Hepatic stellate cell (primary cell): ENCODE measurements at places on chromosomes 16 and 17.
A peak's percentile ranks its signal among the peaks of the same experiment; 100 is the strongest.

DNA sequence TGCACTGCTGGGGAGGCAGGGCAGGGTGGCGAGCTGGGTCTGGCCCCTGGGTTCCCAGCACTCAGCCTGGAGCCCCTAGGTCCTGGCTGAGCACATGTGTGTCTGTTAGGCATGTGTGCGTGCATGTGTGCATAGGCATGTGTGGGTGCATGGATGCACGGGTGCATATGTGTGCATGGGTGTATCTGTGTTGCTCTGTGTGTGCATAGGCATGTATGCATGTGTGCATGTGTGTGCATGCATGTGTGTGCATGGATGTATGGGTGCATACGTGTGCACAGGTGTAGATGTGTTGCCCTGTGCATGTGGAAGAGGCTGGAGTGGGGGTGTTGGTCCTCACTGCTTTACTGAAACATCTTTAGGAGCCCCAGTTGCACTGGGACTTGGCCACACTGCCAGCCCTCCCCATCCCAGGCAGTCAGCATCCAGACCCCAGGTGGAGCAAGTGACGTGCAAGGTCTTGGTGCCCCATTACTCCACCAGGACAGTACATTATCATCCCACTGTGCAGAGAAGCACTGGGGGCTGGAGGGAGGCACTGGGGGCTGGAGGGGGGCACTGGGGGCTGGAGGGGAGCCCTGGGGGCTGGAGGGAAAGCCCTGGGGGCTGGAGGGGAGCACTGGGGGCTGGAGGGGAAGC lies 10.4 kb upstream of the DPEP1 start:
- no peak for DNase-seq

DNA sequence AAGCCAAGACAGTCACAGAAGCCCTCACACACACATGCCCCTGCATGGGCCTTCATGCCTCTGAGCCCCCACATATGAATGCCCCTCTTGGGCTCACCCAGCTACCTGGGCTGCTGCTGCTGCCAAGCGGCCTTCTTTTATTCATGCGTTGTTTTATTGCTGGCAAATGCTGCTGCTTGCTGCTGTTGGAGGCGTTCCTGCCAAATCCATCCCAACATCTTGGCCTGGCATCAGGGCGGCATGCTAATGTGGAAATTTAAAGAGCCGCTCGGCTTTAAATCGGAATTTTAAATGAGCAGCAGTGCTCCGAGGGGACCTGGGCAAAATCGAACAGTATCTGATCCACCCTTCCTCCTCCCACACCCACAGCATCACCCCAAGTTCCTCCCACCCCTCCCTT lies 39.0 kb downstream of the NEUROD2 start:
- no peak for DNase-seq

DNA sequence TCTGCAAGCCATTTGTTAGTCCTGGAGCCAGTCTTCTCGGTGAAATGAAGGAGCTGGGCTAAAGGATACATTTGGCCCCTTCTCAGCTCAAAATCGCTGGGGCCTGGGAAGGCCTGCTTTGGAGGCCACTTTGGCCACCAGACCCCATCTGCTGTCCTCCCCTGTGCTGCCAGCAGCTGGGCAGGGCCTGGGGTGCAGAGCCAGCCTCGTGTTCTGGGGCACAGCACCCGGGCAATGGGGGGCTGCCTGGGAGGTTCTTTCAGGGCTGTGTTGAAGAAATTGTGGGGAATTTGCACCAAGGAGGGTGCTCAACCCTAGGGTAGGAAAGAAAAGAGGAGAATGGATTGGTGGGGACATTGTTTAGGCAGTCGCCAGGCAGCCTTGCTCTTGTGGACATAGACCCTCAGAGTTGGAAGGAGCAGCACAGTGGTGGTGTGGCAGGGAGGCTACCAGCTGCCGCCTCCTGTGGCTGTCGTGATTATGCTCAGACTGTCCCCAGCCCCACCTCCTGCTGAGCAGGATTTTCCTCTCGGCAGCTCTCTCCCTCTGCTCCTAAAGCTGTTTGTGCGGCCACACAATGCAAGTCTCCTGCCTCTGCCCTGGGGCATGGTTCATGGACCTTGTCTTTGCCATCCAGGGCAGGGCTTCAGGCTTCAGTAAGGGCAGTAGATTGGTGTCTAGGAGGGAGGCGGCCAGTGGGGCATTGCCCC lies 174.8 kb downstream of the NTN1 start:
- no peak for DNase-seq

DNA sequence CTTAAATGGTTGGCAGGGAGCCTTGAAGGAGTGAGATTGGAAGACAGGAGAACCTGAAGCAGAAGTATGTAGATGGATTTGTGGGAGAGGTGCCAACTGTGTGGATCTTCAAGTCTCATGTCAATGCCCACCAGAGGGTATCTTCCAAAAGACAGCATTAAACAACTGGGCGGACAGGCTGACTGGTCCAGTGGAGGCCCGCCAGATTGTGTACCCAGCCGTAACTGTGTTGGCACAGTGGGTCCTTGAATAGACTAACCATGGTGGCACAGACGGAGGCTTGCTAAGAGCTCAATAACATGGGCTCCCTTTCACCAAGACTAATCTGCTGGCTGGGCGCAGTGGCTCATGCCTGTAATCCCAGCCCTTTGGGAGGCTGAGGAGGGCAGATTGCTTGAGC lies 24.2 kb upstream of the RBBP6 start:
- no peak for DNase-seq

GRCh38 chr16:87584271-87584670 lies 18.0 kb upstream of the JPH3 start:
- peak; percentile 72 for DNase-seq
